ENCODE measurements at places on chromosomes 1 and 21.

GRCh38 chr1:79974659-79975058 is 968.1 kb upstream of the ADGRL4 start:
- DNase-seq, result no peak

DNA sequence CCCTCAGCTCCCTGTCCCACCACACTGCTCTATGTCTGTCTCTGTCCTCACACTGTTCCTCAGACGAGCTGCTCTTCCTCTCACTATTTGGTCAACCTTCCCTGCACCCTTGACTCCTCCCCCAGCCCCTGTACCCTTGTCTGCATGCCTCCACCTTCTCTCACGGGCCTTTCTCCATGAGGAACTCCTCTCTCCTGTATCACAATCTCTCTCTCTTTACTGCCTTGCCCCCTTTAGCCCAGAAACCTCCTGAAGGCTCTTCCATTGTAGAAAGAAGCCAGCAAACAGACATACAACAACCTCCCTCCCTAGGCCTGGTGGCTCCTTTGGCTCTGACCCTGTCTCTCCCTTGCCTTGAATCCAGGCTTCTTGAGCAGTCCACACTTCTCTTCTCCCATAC is 251.6 kb upstream of the CSF3R start:
- DNase-seq, result no peak

GRCh38 chr21:27550287-27550686 is 583.4 kb upstream of the ADAMTS5 start:
- DNase-seq, result no peak

- no peak for DNase-seq
These were observed 8.8 kb downstream of the RAB7B start for GRCh38 chr1:205994346-205994745.

DNA sequence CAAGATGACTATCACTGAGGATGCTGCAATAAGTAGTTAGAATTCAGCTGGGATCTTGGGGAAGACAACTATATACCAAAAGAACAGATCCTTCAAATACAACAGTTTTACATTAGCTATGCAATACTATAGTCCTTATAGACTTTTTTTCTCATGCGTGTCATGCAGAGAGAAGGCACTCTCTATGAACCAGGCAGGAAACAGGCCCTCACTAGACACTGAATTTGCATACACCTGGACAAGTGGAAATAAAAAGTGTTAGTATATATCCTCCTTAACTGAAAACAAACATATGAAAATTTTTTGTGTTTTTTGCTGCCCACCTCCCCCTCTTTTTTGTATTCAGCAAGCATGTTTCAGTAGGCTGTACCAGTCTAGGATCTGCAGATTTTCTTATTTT is 29.9 kb downstream of the TMCO1 start:
- DNase-seq, result no peak

- no peak for DNase-seq
These were observed 42.3 kb upstream of the HAO2 start for GRCh38 chr1:119326251-119326650.

- DNase-seq, result no peak
These were observed 543.5 kb downstream of the PTPRC start for GRCh38 chr1:199182186-199182843.

DNA sequence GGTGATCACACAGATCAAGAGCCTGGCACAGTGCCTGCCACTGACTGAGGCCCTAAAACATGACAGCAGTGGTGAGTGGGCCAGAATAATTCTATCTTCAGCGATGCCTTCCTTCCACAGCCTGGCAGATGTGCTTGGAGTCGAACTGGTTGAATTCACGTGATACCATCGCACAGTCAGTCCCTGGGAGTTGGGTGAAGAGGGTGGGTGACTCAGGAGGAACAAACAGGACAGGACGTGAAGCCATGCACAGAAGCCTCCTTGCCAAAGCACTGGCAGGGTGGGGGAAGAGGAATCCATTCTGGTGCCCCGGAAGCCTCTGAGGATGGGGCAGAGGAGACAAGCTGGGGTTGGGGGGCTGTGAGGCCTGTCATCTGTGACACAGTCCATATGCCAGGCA is 80.3 kb upstream of the WNT4 start:
- DNase-seq, result no peak

GRCh38 chr1:192453360-192453992 is 122.1 kb upstream of the RGS1 start:
- no peak for DNase-seq

DNA sequence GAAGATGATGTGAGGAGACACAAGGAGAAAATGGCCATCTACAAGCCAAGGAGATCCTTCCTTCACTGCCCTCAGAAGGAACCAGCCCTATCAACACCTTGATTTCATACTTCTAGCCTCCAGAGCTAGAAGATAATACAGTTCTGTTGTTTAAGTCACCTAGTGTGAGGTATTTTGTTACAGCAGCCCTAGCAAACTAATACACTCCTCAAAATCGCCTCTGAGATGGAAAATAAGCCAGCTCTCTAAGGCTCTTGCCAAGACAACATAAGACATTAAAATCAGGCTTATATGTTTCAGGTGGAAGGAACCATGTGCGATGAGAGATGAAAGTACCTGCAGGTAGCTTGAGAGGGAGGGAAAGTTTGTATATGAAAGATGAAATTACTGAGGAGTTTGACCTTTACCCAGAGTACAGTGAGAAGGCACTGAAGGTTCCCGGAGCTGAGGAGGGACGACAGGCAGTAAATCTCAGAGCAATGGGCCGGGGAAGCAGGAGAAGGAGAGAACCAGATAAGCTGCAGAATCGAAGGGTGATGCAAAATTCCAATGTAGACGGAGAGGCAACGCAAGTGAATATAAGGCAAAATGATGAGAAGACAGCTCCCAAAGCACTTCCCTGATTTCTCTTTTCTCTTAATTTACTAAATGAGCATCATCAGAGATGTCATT is 84.7 kb downstream of the HHIPL2 start:
- no peak for DNase-seq

GRCh38 chr1:26112407-26112775 is 767 bp downstream of the PDIK1L start:
- peak; percentile 2 for DNase-seq

- no peak for DNase-seq
These were observed 182.0 kb downstream of the CDC42BPA start for GRCh38 chr1:227136210-227136820.

DNA sequence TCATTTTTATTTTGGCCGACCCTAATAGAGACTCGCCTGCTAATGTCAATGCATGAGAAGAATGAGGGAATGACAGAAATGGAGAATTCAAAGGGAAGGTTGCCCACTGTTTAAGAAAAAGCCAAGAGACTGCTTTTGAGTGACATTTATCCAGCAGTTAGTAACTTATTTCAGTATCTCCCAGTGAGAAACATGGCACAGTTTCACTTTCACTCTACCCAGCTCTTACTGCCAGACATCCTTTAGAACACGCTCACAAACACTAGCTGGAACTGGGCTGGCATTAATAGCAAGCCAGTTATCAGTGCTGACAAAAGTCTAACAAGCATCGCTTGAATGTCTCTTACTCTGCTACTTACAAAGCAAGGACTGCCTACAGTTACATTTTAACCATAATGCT is 8.5 kb downstream of the GGPS1 start:
- DNase-seq, result no peak

GRCh38 chr1:204072931-204073836 is at the start of gene SOX13:
TSS of gene SOX13 (plus strand) at chr1:204073115. CDS start at chr1:204112916, 39,801 bp downstream.
- DNase-seq, result peak; percentile 63

DNA sequence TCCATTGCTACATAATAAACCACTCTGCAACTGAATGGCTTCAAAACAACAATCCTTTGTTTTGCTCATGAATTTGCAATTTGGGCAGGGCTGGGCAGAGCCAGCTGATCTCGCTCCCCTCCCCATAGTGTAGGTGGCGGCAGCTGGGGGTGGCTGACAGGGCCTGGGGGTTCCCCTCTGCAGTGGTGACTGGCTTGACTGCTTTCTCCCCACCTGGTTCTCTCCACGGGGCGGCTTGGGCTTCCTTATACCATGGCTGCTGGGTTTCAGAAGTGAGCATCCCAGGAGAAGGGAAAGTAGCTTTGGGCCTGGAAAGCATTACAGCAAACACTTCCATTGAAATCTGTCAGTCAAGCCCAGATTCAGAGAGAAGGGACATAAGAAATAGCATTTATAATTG is 129.7 kb upstream of the ZBTB40 start:
- no peak for DNase-seq
